ENCODE measurements at places on chromosomes 16 and 17.

DNA sequence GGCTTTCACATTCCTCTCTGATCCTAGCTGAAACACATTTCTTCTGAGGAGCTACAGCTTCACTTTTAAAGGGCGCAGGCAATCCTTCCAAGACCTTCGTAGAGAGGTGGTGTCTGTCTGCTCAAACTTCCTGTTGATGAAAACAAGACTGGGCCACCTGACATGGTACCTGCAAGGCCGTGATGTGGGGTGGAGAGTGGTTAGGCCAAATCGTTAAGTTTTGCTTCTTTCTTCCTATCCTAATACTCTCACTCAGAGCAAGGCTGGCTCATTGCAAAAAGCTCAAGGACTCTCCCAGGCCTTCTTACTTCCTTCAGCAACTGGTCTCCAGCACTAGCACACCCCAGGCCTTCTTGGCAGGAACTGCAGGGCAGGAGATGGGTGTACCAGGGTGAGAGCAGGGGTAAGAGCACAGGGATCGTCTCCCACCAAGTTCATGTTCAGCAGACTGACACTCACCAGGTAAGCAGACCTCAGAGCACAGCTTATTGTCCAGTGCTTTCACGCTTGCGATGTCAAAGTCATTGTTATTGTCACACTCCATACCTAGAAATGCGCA is 10.9 kb upstream of the FOXJ1 start:
- no peak for DNase-seq

DNA sequence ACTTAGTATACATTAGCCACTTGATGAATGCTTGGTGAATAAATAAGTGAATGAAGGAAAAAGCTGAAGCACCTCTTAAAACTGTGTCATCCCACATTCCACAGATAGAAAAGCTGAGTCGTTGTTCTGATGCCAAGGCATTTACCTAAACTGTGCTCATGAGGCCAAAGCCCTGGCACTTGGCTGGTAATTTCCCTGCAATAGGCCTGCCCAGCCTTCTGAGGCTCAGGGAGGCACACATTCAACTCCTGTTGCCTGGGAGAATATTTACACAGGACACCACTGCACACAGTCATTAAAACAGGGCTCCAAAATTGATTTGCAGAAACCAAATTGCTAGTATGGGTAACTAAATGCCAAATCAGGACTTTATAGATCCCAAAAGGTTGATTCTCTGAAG is 333.0 kb upstream of the C16orf82 start:
- DNase-seq: no peak

DNA sequence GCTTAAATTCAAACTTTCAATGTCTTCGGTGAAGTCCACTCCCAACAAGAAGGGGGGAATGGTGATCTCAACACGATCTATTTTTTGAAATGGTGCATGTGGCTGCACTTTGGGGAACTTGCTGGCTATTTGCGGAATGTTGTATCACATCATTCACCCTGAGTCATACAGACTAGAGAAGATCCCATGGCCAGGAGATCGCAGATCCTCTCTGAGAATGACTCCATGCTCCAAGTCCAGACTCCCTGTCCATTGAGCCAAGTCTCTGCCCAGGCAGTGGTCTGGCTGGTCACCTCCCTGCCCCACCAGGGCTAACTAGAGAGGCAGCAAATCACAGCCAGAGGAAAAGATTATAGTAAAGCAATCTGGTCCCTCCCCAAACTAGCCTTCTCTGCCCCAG is 120.6 kb downstream of the XYLT1 start:
- no peak for DNase-seq

- DNase-seq: no peak
Measured at GRCh38 chr17:56148333-56148732, 4.9 kb upstream of the ANKFN1 start.

DNA sequence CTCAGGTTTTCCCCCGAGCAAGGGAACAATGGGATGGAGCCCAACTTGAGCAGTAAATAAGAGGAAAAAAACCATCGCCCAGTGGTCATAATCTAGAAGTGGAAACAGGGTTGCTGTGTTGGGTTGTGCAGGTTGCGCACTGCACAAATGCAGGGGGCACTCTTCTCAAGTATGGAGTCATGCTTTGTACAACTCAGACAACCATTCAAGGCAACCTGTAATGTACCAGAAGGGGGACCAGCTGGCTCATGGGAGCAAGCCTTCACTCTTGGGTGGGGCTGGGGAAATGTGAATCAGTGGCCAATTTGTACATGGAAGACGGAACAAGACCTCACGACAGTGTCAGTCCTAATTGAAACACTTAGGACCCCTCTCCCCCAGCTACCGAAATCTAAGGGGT is 23.9 kb upstream of the LITAF start:
- no peak for DNase-seq

All from NCI-H1092 treated with DMSO at 0.1 percent for 48 hours (cell line).